ENCODE measurements at places on chromosomes 4 and X.

DNA sequence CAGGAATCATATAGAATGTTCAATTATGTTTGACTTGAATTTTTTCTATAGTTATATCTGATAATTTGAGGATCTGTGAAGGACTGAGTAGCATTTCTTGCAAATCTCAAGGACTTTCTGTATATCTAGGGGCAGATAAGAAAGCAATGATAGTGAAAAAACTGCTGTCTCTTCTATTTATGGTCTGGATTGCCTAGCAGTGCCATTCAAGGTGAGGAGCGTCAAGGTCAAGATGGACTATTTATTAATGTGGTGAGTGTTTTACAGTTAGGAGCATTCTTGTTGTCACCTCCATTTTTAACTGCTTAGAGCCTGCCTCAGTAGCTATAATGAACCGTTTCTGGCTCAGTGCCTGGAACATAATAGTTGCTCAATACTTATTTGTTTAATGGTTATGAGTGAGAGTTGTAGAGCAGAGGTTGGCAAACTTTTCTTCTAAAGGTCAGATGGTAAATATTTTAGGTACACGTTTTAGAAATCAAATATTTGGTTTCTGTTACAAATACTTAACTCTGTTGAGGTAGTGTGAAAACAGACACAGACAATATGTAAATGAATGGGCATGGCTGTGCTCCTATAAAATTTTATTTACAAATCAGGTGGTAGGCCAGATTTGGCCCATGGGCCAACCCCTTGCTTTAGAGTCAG, 523.2 kb upstream of the IGFBP7 start:
- no peak for DNase-seq

- no peak for DNase-seq
These were observed 5.5 kb upstream of the TMEM255A start for GRCh38 chrX:120316587-120317283.

GRCh38 chr4:28241021-28241420, 1380.4 kb downstream of the STIM2 start:
- no peak for DNase-seq

DNA sequence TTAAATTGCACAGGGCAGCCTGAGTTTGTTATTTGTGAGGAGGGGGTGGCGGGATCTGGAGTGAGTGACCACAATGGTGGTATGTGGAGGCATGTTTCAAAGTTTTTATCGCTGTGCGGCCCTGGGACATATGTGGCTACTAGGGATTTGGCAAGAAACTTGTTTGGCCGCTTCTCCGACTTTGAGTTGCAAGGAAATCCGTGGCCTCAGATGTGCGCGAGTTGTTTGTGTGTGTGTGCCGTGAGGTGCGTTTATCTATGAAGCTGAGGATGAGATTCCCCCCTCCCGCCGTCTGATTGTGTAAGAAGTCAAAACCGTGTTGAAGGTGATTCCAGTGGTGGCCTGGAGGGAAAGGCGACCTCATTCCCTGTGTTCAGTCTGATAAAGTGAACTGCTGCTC, 1.4 kb downstream of the JADE3 start:
- DNase-seq, result peak; percentile 10

DNA sequence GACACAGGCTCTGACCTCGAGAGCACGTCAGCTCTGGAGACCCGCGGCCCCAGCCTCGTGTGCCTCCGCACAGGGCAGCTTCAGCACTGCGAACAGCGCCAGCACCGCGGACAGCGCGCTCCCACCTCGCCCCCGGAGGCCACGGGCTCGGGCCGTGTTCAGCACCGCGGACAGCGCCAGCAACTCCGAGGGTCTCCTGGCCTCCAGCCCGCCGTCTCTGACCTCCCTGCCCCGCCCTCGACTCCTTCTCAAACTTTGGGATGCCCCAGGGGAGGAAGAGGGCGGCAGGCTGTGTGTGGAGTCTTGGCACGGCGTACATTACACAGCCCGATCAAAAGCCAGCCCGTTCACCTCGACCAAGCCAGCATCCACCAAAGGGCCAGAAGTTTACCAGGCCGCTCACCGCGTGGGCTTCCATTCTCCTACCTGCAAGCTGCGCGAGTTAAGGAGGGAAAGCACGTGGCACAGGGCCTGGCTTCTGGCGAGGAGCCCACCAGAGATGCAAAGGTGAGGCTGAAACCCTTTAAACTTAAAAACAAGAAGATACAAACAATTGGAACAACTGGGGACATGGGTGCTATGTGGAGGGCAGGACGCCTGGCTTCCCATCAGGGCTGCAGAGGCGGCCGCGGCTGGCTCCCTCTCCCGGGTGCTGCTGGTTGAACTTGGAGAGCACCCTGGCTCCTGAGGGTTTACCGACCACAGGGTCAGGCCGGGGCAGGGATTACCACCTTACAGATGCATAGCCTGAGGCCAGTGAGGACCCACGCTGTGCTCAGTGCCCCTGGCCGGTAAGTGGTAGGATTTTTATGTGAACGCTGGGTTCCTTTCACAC, 4.5 kb upstream of the NKX1-1 start:
- DNase-seq, result peak; percentile 78

GRCh38 chrX:68726366-68726765, 78.9 kb downstream of the STARD8 start:
- no peak for DNase-seq

GRCh38 chr4:57265831-57266582, 155.8 kb upstream of the IGFBP7 start:
- DNase-seq, result no peak

DNA sequence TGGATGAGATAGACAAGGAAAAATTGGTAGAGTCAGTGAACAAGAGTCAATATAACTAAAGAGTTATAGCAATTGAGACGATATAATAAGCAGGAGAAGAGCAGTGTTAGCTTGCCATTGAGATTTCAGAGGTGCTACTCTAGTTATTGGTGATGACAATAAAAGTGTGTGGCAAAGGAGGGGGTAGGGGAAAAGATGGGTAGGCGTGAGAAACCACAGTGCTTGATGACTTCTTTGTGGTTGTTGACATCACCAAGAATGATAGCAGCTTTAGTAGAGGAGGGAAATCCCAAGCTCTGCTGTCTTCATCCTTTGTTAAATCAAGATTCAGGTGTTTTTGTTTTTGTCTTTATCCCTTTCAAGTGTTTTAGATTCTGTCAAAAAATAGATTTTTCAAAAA, 179.9 kb upstream of the PPP3CA start:
- no peak for DNase-seq

DNA sequence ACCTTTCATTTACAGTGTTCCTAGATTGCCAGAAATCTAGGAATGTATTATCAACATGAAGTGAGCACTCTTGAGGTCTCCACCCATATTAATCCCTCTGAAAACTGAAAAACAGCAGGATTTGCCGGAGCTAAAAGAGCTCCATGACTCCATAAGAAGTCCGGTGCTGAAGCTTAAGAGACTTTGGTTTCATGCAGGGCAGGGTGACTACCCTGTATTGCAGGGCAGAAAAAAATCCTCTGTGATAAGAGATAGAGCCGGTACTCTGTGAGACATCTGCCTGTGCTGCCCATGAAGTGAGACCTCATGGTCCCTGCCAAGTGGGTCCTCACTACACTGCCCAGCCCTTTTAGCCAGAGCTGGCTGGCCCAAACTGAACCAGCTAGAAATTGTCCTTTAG, 127.2 kb upstream of the NPY2R start:
- no peak for DNase-seq

DNA sequence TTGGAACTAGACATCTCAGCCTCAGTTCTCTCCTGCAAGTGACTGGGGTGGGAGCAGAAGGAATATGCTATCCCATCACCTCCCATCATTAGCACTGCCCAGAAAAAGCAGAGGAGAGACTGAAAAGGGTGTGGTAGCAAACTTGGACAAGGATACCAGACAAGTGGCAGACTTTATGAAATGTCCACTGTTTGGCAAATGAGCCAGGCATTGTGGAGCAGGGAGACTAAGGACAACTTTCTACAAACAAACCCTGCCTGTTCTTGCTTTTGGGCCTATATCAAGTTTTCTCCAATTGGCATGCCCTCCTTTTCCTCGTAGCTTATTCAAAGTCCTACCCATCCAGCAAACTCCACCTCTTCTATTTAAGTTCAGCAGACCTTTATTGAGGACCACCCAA, 41.6 kb downstream of the ZCCHC12 start:
- no peak for DNase-seq

GRCh38 chr4:7979652-7979968, 39.9 kb upstream of the AFAP1 start:
- no peak for DNase-seq

- no peak for DNase-seq
These were observed at the start of gene PF4V1 for GRCh38 chr4:73853246-73853704. Gene PF4V1 (plus strand): TSS chr4:73853296. CDS start chr4:73853363, 67 bp downstream.

GRCh38 chr4:54274795-54275665, 45.9 kb downstream of the PDGFRA start:
- DNase-seq, result no peak

DNA sequence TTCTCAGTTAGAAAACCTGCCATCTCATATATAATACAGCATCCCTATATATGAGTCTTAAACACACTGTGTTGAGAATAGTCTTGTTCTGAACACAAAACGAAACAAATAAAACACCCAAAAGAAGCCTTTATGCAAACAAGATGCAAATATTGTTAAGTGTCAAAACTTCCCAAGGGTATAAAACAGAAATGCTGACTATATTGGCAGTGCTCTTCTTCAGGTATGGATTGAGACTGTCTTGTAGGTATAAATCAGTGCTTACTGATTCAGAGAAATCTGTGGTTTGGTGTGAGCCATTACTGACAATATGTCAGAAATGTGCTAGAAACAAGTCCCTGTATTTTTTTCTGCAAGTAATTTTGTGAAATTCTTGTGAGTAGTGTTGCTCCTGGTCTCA, 82.8 kb upstream of the CTSO start:
- no peak for DNase-seq

- no peak for DNase-seq
These were observed 32.2 kb downstream of the PSAPL1 start for GRCh38 chr4:7402526-7402925.

DNA sequence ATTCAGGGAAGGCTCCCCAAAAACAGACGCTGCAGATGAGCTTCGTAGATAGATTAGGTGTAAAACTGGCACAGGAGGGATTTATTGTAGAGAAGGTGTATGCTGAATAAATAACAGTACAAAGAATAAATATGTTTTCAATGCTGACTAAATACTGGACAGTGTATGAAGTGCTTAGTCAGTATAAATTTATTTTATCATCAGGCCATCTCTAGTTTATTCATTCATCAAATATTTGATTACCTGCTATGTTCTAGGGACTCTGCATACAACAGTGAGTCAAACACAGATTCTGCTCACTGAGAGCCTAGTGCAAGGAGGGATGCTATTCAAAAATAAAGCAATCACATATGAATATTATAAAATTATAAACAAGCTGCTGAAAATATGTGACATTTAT, 63.6 kb upstream of the TSPAN5 start:
- no peak for DNase-seq

DNA sequence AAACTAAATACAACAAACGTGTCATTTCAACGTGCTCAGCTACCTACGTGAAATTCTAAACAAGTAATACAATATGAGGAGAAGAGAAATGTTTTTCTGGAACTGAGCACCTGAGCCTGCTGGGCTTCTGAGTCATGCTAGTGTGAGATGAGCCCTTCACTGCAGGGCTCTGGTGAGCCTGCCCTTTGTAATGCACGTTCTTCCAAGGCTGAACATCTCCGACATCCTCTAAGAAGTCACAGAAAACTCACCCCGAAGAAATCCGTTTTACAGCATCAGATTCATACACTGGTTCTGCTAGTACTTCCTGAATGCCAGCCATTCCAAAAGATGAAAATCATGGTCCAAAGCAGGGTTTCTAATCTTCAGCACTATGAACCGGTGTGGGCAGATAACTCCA, 157.1 kb downstream of the AMELX start:
- DNase-seq, result no peak

DNA sequence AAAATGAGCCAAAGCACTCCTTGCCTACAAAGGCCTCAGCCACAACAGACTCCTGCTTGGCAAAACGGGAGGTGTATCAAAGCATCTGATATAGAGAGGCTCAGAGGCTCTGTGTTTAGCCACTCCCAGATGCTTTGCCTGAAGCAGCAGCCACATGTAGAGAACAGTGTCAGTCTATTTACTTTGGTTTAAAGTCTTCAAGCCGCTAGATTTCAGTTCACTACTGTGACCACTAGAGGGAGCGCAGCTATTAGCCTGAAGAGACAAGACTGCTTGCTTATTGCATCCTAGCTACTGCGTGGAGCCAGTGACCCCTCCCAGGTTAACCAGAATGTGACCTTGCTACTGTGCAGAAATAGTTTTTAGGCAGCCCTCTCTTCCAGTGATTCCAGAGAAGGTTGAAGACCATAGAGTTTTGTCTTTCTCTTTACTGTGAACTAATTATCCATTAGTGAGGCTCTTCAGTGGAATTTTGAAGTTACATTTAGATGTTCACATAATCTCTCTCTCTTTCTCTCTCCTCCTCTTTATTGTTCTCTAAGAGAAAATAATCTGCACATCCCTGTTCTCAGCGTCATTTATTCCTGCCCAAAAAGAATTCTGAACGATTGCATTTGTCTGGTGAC, 39.3 kb downstream of the BMP3 start:
- peak; percentile 60 for DNase-seq

DNA sequence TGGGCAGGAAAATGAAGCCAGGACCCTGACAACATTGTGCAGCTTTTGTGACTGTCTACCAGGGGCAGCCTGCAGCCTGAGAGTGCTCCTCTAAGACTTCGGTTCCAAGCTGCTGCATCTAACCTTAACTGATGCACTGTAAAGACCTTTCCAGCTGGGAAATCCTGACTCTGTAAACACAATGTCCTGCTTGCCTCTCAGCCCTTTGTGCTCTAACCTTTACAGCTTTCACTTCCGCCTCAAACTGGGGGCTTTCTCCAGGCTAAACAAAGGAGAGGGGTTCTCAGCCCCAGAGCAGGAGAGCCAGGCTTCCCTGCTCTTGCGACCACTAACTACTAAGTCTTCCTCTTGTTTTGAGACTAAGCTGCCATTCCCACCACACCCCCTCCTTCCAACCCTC, 19.3 kb upstream of the RASL11B start:
- DNase-seq, result no peak

DNA sequence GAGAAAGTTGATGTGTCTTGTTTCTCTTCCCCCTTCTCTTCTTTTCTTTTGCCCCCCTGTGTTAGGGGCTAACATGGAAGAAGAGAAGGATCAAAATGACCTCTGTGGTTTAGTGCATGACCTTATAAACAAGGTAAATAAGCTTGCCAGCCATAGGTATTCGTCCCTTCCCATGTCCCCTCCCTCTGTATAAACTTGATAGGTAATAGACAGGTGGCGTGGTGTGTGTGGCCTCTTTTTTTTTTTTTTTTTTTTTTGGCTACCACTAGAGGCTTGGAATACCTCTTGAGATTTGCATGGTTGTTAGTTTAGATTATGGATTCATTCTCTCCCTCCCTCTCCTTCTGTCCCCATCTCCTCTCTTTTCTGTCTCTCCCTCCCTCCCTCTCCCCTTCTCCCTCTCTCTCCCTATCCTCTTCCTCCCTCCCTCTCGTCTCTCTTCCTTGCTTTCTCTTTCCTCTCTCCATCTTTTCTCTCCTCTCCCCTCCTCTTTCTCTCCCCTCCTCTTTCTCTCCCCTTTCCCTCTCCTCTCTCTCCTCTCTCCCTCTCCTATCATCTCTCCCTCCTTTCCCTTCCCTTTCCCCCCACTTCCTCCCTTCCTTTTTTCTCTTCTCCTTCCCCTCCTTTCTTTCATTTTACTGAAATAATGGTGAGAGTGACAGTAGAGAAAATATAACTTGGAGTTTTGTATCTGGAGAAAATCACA, 134.4 kb downstream of the AFF1 start:
- DNase-seq, result no peak

Data from urothelium cell line (cell line).